Skeletal muscle cell (primary cell): ENCODE measurements at places on chromosomes 3 and 15.
A peak's percentile ranks its signal among the peaks of the same experiment; 100 is the strongest.

DNA sequence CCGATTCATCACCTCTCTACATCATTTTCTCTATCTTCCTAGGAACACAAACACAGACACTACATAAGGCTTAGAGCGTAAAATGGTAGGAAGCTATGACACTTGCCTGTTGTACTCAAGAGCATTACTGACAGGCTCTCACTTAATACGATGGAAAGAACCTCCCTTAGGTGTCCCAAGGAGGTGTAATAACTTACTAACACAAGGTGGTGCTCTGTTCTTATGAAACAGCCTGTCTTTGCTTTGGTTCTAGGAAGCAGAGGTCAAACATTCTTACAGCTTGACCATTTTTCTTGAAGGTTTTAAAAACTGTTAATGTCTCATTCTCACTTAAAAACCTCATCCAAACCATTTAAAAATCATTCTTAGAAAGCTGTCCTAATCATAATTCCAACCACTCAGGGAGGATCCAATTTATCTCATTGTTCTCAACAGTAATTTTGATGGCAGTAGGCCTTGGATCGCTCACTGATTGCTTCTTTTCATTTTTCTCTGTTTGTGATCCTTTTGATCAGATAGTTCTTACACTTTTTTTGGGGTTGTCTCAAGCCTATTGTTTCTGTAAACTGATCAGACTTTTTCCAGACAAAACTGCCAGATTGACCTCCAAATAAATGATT, 317.8 kb upstream of the AGTR1 start:
- peak; percentile 25 for DNase-seq

GRCh38 chr3:44227632-44228031, 14.1 kb upstream of the TOPAZ1 start:
- DNase-seq: no peak

GRCh38 chr3:142366434-142366833, 81.4 kb downstream of the XRN1 start:
- no peak for DNase-seq

DNA sequence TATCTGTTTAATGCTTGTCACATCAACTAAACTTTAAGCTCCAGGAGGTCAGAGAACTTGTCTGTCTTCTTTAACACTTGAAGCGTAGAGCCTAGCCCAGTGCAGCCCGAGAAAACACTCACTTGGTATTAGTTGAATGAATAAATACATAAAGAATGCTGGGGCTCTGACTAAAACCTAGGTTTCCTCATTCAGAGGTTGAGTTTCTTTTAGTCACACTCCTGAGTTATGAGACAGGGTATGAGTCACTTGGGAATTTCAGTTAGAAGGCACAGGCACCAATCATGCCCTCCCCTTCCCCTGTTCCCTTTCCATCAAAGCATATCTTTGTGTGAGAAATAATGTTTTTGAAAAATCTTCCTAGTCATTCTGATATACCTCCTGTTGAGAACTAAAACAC, 589.8 kb upstream of the DPPA4 start:
- peak; percentile 92 for DNase-seq

DNA sequence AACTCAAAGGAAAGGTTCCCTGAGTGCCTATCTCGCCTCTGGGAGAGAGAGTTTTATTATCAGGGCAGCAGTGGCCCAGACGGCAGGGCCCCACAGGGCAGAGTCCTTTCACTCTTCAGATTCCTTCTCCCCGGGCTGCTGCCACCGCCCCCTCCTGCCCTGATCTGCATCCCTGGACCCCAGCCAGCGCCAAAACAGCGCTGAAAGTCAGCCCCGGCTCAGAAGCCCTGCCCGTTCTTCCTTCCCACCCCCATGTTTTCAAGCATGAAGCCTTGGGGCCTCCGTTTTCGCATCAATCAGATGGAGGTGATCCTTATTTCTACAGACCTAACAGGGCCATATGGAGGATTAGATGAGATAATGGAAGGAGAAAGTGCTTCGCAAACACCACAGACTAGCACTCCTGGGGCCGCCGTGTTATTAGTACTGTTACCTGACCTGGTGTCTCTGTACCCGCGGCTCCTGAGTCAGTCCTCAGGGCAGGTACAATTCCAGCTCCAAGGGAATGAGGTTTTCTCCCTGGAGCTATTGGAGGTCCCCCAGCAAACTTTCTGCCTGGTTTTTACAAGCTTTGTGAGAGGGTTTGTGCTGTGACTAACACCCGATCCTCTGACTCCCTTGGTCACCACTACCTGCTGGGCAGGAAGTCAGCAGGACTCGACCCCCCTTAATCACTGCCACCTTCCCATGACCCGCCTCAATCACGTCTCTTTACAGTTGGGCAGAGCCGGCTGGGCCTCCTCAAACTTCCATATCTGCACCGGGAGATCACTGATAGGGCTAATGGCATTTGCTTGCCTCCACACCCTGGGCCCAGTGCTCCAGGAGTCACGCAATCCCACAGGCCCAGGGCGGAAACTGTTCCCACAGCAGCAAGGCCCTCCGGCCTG, 39.5 kb upstream of the TSEN2 start:
- no peak for DNase-seq

- DNase-seq: no peak
Measured at GRCh38 chr3:130755666-130756065, 9.0 kb upstream of the PIK3R4 start.

GRCh38 chr3:191412759-191413158, 48.2 kb upstream of the PYDC2 start:
- peak; percentile 95 for DNase-seq

DNA sequence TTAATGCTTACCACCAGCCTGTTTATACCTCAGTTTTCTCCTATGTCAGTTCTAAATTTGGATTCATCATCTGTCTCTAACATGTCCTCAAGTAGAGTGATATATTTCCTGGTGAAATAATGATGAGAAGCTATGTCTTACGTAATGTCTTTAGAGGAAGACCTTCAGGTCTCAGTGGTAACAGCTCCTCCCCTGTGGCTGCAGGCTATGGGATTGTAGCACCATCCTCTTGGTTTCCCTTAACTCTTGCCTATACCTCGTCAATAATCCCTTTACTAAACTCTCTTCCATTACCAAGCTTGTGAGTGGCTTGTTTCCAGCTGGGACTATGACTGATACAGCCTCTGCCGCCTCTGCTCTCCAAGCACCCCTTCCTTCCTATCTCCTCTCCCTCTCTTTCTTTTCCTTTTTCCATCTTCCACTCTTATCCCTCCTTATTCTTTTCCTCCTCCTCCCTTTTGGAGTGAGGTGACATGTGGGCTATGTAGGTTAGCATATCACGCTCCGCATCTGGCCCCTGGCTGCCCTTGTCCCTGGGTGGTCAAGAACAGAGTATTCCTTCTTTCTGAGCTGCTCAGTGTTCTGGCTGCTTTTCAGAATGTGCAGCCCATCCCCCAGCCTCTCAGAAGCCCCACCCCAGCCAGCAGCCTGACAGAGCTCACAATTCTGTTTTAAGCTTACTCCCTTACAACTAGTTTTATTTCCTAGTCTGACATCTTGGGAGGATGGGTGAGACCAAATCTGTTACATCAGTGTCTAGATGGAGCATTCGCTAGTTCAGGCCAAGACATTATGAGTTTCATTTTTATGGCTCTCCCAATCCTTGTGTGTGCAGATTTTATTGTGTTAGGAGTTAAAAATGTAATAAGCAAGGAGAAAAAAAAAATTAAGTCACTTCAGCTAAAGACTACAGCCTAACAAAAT, 75.0 kb upstream of the RNU6-1 start:
- DNase-seq: no peak

DNA sequence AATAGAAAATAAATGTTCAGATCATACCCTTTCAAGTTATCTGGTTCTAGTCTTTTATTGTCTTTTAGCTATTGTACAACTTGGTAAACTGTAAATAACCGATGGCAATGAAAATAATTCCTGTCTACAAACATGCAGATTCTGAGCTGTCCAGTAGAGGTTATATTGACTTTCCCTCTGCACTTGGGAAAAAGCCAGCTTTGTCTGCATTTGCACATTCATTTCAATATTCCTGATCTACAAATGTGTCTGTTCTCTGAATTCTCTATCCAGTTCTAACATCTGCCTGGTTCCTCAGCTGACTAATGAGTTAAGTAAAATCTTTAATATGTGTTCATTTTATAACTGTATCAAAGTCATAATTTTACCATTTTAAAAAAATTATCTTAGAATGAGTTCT, 408.5 kb downstream of the ERC2 start:
- DNase-seq: no peak

DNA sequence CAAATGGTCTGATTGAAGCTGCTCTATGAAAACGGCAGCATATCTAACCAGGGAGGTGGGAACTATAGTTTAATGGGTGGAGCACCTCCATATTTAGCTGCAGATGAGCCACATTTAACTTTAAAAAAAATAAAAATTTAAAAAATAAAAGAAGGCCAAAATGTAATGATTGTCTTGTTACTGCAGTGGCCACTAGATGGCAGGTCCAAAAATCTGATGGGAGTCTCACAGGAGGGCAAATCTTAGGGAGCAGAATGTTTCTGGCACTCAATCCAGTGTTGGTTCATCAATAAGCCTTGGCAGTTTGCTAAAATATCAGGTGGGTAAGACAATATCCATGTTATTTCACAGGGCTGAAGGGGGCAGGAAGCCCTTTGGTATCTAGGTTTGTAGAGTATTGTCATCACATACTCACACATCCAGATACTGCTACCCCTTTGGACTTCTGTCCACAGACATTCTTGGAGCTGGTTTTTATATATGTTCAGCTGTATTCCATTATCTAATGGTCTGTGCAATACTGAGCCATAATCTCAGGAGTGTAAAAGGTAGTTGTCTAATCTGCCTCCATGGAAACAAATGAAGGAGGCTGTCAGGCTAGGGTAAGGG, 233.3 kb downstream of the TIGIT start:
- DNase-seq: no peak

- peak; percentile 51 for DNase-seq
Measured at GRCh38 chr15:62769604-62770003, 272.9 kb upstream of the TPM1 start.

- DNase-seq: peak; percentile 38
Measured at GRCh38 chr15:85485956-85486567, 105.7 kb downstream of the AKAP13 start.

GRCh38 chr3:54631516-54632325, 296.1 kb downstream of the LRTM1 start:
- no peak for DNase-seq

DNA sequence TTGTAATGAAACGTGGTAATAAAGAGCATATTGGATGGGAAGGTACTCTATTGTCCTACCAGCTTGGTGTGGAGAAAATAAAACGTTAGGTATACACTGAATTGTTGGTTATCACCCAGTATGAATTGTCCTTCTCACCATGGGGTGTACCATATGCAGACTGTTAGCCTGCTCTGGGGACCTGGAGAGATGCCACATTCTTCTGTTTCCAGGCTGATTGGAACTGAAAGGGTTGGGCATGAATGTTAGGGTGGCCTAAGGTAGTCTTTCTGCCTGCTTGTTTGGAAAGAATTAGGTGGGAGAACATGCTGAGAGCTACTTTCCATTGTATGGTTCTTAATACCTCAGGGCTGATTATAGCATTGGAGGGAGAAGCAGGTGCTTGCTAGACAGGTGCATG, 340.6 kb downstream of the PTPRG start:
- DNase-seq: no peak

GRCh38 chr15:62711691-62712454, 330.7 kb upstream of the TPM1 start:
- DNase-seq: peak; percentile 11

DNA sequence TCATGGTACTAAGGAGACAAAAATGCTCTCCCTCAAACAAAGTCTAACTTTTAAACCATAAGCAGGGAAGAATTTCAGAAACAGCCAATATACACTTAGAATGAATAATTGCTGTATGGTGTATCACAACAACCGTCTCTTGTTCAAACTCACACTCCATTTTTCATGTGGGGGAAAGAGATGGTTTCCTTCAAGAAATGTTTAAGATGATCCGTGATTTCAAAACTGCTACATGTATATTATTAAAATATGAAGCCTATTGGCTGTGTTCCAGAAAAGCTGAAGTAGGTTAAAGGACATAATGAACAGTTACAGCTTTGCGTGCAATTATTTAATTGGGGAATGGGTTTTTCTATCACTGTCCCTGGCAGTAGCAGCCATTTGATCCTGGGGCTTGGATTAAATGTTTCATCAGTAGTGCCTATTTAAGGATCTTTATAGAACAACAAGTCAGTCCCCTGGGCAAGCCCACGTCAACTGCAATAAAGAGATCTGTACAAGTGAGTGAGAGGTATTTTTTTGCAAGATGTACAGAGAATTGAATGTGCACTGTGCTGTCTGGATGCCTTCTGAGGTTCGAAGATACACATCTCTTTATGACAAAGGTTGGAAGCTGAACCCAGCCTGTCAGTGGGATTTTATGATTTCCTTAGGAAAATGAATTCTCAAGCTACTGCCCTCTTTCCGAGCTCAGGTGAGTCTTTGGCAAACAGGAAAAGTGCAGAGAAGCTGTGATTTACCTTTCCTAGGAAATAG, 337.2 kb upstream of the RARB start:
- no peak for DNase-seq

DNA sequence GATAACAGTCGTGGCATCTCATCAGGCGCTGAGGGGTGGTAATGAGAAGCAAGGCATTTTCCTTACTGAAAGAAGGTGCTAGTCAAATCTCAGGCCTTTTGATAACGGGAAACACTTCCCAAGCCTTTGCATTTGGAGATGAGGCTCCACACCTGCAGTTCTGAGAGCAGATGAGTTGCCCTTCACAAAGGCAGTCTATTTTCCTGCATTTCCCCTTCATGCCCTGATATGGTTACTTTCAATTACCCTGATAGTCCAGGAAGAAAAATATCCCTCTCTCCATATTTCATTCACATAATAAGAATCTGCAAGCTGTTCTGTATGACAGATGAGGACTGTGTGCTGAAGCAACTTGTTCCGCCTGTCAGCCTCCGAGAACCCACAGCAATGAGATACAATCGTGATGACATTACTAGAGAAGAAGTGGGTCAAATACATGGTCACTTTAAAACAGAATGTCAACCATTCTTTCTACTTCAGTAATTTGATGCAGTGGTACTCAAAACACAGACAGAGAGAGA, 25.0 kb downstream of the FHIT start:
- no peak for DNase-seq

GRCh38 chr15:90165659-90166489, 35.3 kb upstream of the SEMA4B start:
- DNase-seq: peak; percentile 98

GRCh38 chr15:38620851-38621594, 56.4 kb upstream of the RASGRP1 start:
- DNase-seq: no peak

DNA sequence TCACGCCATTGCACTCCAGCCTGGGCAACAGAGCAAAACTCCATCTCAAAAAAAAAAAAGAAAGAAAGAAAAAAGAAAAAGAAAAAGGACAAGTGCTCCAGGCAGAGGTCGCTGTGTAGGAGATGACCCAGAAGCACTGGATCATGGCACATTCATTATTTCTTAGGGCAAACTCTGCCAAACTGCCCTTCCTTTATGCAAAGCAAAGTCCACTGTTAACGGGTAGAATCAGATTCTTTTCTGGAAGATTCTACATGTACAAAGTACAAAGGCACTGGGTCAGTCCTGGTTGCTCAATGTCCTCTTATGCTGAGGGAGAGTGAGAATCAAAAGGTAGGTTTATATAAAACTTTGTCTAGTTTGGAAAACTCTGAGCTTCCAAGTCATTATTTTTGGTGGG, 144.9 kb downstream of the FEZF2 start:
- DNase-seq: no peak
